ENCODE measurements at places on chromosomes 13 and 19.

DNA sequence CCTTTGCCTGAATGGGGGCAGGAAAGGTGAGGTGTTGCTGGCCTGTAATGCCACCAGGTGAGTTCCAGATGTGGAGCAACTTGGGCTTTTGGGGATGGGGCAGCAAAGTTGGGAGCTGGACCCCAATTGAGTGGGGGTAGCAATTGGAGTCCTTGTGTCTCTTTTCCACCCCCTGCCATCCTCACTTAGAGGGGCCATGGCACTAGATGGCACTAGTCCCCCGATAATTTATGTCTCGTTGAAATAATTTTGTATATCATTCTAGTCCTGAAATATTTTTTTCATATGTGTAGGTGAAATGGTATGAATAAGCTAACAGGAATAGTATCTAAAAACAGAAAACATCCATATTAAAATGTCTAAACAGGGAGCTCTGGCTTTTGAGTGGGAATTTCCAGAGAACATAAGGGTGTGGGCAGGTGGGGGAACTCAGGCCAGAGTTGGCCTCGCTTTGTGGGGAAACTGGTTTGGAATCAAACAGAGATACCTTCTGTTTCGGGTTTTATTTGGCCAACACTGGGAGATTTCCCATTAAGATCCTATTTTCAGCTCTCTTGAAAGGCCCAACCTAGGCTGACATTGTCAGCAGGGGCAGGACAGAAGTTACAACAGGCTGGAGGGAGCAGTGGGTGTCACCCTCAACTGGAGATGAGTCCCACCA, 3.4 kb downstream of the ZNF576 start:
- DNase-seq: no peak

DNA sequence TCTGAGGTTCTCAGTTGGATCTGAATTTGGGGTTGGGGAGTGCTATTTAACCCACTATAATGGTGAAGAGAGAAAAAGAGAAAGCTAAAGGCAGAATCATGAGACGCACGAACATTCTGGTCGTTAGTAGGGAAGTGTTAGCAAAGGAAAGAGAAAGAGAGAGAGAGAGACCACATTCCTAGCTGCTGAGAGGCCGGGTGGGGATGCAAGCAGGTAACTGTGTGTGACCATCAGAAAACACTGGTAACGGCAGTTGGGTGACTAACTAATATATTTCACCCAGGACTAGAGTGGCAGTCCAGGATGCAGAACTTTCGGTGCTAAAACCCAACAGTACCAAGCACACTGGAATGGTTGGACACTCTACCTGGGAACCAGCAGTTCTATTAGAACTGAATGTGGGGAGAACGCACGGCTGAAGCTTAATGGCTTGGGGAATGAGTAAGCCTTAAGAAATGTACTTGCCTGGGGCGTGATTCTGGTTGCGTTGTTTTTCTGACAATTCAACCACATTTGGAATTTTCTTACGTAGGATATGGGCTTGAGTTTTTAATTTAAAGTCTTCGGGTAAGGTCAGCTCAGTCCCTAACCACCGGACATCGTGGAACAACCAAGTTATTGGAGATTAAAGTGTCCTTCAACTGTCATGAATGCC, 130.2 kb downstream of the DNAJC15 start:
- DNase-seq: no peak

GRCh38 chr13:96229356-96229755, 139.4 kb downstream of the HS6ST3 start:
- no peak for DNase-seq

DNA sequence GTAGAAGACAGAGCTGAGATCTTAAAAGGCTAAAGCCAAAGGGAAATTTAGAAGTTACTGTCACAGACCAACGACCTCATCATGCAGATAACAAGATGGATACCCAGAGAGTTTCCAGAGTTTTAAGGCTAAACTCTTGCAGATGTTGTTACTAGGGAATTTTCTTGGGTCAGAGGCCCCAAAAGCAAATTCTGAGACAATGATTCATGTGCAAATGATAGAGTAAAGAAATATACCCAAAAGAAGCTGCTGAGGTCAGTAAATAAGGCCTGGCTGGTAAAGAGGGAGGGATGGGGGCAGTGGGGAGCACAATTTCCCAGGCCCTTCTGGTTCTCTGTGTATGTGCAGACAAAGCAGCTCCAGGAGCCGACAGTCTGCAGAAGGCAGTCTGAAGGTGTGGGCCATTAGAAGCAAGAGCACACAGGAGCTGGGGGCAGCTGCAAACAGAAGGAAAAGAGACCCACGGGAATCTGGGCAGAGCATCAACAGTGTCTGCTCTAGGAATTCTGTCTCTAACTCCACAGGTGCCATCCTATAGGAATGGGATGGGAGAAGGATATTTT, 330.8 kb downstream of the TBC1D4 start:
- DNase-seq: no peak

- DNase-seq: no peak
Observed at GRCh38 chr13:99844421-99844820, 127.1 kb downstream of the ZIC5 start.

- DNase-seq: no peak
Observed at GRCh38 chr13:65940720-65941119, 1289.4 kb downstream of the PCDH9 start.

- no peak for DNase-seq
Observed at GRCh38 chr13:38669234-38669964, 17.5 kb upstream of the FREM2 start.

- DNase-seq: peak; percentile 85
Observed at GRCh38 chr19:6056801-6057650, 53.3 kb downstream of the RFX2 start.

GRCh38 chr13:78832461-78832860, 173.5 kb upstream of the OBI1 start:
- DNase-seq: no peak

- DNase-seq: no peak
Observed at GRCh38 chr13:71906448-71906847, 39.4 kb upstream of the DACH1 start.

GRCh38 chr13:83620530-83621220, 261.6 kb downstream of the SLITRK1 start:
- no peak for DNase-seq

DNA sequence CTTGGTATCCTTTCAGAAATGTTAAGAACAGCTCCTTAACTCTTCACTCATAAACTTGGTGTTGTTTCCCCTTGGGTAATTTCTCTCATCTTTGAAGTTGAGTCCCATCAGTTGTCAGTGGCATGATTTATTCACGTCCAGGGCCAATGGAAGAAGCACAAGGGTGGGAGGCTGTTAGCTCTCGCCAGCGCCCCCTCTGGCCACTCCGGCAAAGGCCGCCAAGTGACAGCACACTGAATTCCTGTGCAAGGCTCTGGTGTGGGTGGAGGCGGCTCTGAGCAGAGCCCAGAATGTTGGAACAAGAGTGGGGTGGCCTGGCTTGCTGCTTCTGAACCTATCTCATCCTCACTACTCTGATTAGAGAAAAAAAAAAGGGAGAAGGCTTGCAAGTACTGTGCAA, 13.1 kb upstream of the MEDAG start:
- DNase-seq: no peak

- no peak for DNase-seq
Observed at GRCh38 chr13:27774169-27774568, 18.1 kb upstream of the GSX1 start.

DNA sequence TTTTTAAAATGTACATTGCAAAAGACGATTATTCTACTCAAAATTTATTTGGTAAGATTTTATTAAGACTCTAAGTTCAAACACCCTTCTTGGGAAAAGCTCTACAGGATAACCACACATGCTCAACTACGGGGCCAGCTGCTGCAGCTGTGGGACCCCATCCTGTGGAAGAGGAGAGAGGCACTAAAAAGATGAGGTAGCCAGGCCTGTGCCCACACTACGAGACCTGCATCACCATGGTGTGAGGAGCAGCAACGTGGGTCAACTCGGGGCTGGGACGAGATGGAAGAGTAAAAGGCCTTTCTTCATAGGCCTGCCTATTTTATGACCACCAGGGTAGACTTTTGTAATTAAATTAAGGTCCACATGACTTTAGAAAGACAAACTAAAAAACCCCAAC, 4.6 kb upstream of the CCNP start:
- DNase-seq: no peak

- DNase-seq: peak; percentile 55
Observed at GRCh38 chr13:109744512-109745051, 41.8 kb downstream of the IRS2 start.

DNA sequence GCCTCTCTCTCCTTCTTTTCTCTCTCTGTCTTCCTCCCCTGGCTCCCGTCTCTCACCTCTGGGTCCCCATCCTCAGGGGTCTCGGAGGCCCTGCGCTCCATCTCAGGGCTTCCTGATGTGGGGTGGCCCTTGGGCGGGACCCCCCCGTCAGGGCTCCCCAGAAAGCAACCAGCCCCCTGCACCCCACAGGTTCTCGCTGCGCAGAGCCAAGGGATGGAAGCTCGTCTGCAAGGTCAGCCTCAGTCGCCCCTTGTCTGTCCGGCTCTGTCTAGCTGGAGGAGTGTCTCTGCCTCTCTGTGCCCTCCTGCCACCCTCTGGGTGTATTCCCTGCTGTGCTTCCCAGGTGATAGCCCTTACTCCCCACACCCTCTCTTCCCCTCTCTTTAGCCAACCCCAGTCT, at the start of gene SBK3:
TSS of gene SBK3 (minus strand) at position 101 of the 400 bp plus-strand sequence. CDS start at position 101, 0 bp downstream.
- no peak for DNase-seq

GRCh38 chr13:98526182-98526512, 50.8 kb downstream of the STK24 start:
- DNase-seq: no peak

DNA sequence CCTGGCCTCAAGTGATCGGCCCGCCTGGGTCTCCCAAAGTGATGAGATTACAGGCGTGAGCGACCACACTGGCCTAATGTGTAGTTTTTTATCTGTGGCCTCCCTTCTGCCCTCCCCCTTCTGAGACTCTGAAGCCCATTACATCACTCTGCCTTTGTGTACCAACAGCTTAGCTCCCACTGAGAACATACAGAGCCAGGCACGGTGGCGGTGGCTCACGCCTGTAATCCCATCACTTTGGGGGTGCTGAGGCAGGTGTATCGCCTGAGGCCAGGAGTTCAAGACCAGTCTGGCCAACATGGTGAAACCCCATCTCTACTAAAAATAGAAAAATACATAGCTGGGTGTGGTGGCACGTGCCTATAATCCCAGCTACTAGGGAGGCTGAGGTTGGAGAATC, 12.6 kb downstream of the NCR1 start:
- no peak for DNase-seq

- DNase-seq: no peak
Observed at GRCh38 chr19:36564391-36564790, 8.7 kb downstream of the ZNF529 start.

GRCh38 chr19:13104848-13105711, 2.4 kb upstream of the LYL1 start:
- no peak for DNase-seq

DNA sequence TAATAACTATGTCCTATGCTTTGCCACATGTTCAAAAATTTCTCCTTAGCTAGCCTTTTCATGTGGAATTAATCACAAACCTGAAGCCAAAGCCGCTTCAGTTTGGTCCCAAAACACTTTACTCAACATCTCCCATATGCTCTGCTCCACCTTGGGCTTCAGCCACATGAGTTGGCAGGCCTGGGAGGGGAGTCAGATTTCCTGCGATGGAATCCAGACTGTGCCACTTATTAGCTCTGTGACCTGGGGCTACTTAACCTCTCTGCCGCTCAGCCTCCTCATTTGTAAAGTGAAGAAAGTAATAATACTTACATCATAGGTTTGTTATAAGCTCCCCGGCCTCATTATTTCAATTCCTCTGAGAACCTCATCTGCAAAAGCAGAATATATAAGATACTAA, 272.0 kb downstream of the LMO7 start:
- DNase-seq: no peak

DNA sequence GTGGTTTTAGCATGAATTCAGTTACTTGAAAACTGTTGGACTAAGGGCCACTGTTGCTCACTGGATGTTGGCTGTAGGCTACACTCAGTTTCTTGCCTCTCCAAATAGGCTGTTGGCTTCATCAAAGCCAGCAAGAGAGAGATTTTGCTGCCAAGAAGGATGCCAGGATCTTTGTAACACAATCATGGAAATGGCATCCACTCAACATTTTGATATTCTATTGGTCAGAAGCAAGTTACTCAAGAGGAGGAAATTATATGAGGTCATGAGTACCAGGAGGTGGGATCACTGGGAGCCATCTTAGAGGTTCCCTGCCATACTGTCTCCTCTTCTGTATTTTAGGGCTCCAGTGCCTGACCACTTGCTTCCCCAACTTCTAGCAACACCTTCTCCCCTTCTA, 30.6 kb downstream of the SYDE1 start:
- no peak for DNase-seq

GRCh38 chr19:17394891-17395415, 957 bp upstream of the CCDC194 start:
- no peak for DNase-seq

GRCh38 chr13:36026531-36026930, 104.7 kb downstream of the DCLK1 start:
- no peak for DNase-seq

DNA sequence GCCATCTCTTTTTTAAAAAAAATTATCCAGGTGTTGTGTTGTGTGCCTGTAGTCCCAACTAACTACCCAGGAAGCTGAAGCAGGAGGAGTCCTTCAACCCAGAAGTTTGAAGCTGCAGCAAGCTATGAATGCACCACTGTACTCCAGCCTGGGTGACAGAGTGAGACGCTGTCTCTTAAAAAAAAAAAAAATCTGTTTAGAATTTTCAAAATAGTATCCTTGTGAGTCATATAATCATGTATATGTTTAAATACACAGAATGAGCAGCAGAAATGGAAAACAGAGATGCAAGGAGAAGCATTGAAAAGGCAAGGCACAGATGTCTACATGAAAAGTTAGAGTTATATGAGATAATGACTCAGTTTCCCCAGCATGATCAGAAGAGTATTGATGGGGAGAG, 31.2 kb downstream of the SYDE1 start:
- no peak for DNase-seq

GRCh38 chr19:39677961-39678889, 22.5 kb downstream of the LGALS16 start:
- no peak for DNase-seq

DNA sequence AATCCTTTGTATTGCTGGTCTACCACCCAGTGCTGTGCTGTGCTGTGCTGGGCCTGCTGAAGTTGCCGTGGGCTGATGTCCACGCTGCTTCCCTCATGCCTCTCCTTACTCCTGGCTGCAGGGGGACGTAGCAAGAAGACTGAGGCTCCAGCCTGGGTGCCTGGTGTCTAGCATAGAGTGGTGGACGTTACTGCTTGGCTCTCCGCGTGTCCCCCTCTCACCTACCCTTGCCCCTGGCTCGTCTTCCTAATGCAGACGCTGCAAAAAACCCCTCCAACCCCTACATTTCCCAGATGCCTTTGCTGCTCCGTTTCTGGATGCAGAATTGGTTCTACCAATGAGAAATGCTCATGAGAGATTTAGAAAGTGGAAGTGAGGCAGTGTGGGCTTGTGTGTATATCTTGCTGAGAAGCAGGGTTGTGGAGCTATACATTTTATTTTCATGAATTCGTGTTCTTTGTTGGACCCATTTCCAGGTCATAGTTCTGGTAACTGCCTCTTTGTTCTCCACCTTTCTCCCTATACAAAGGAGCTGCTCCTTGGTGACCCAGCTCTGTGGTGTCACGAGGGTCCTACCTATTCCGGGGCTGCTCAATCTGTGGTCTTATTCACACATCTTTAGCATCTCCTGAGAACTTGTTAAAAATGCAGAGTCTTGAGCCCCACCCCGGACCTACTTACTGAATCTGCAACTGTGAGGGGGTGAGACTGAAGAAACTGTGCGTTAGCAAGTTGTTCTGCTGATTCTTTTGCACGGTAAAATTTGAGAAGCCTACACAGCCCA, 7.9 kb upstream of the DENND1C start:
- no peak for DNase-seq

- no peak for DNase-seq
Observed at GRCh38 chr19:1655987-1656608, 3.7 kb upstream of the TCF3 start.
